Caki2 (cell line): ENCODE measurements at places on chromosomes 5 and 9. TPM values are rescaled to one million over a fixed set of nuclear protein-coding genes. Genes with fewer than 3 reads are reported as not detected.

MARCOL gene
- total RNA-seq, result not detected in 2 replicates

GRCh38 chr9:87343816-87344430 lies 153.7 kb upstream of the DAPK1 start:
- DNase-seq, result no peak

DNA sequence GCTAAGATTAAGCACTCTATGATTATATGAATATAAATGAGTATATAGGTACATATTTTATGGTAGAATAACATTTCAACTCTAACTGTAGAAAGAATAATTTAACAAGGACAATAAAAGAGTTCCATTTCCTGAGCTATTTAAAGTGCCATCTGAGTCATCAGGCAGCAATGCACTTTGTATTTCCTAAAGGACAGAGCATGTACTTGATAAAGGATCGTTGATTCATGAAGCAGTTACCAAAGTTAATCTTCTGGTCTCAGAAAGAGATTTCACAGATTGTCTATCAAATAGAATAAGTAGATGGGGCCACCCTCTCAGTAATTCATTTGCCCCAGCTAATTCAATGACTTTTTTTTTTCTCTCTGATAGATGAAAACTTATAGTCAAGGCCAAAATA lies 747.8 kb downstream of the CDH18 start:
- peak; percentile 5 for DNase-seq

DNA sequence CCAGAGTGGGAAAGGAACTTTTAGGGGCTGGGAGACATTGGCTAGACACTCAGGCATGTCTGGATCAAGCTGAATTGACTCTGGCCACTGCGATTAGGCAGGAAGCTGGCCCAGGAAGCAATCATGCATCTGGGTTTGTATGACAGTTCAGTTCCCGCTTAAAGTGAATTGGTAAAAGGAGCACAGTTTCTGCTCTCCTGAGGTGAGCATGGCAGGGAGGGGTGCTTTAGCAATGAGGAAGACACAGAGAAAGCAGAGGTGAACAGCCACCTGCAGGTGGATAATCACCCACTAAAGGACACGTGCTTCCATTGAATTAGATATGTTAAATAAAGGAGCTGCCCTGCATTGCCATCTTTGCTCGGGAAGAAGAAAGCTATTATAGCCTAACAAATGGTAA lies 248.1 kb upstream of the MAP3K1 start:
- DNase-seq, result no peak

DNA sequence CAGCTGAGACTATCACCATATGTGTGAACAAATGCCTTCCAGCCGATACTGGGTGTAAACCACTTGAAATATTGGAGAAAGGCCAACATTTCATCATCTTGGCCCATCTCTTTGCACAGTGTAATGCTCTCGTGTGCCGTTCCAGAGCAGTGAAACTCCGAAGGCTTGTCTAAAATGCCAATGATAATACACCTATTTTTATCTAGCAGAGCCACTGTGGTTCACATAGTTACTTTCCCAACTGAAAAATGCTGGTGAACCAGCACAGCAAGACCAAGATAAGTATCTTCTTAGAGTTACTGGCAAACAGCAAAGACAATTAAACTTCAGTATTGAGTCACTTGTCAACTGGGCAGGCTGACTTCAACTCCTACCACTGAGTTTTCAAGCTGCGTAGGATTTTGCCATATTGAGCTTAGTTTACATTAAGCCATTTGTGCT lies 379.9 kb upstream of the ACTBL2 start:
- no peak for DNase-seq

ARHGEF37 gene
- 3.8 and 5.0 TPM in 2 replicates for total RNA-seq

DNA sequence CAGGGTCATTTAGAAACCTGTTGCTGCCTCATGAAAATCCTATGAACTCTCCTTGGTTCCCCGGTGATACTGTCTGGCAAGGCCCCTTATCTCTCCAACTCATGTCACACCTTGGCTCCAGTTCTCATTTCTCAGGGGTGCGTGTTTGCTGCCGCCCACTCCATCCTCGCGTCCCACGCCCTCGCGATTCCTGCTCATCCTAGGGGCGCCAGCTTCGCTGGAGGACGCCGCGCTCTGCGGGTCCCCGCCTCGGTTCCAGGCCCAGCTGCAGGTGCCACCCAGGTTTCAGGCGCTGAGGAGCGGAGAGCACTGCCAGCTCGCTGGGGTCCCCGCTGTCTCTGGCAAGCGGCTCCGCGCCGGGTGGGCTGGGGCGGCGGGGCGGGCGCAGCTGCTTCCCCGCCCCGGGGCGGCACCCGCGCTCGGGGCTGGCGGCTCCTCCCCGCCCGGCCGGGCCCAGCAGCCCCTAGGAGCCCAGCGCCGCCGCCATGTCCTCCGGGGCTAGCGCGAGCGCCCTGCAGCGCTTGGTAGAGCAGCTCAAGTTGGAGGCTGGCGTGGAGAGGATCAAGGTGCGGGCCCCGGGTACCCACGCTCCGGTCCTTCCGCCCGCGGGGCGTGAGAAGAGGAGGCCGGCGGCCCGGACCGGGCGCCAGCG lies at the start of gene GNG10:
GNG10 (plus strand) TSS at position 456 of the 652 bp plus-strand sequence; CDS start at position 486, 30 bp downstream.
- DNase-seq, result peak; percentile 59

ZMAT2 gene
- 77.7 and 99.3 TPM in 2 replicates for total RNA-seq

GRCh38 chr5:163534492-163535094 lies 29.2 kb downstream of the MAT2B start:
- no peak for DNase-seq

SCGB3A1 gene
- total RNA-seq, result not detected in 2 replicates

FOXD4L6 gene
- total RNA-seq, result not detected in 2 replicates
